Stimulated activated CD8-positive, alpha-beta memory T cell treated with anti-CD3 and anti-CD28 coated beads, Interleukin-4, amount 100 ng/mL, for 48 hours (primary cell): ENCODE measurements at places on chromosomes 4 and X.

DNA sequence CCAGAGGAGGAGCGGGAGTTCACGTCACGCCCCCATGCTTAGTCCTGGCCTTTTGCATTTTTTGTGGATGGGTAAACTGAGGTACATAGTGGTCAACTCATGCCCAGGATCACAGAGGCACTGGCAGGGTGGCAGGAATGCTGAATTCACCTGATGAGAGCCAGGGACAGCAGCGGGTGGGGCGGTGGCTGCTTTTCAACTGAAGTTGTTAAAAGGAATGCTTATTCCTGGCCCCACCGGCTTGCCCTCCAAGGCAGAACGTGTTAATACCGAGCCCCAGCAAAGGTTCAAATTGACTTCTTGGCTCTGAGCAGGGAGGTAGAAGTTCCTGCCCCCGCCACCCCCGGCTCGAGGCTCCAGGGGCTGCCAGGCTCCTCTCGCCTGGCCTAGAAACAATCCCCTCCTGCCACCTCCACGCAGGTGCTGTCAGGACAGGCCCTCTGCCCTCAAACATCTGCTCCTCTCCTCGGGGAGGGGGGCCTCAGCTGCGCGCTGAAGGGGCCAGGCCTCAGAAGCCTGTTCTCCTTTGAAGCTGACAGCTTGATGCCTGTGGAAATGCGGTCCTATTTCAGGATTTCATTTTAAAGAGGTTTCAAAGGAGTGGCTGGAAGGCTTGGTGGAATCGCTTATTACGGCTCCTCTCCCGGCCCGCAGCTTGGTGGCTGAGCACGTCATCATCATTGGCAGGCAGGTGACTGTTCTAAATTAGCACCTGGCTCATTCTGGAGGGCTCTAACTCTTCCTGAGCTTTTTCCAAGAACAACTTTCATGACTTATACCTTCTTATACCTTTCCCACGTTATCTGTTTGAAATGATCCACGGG lies 93.0 kb downstream of the PHKA2 start:
- no peak for DNase-seq

- DNase-seq: no peak
Measured at GRCh38 chr4:168634276-168634802, 137.5 kb downstream of the PALLD start.

DNA sequence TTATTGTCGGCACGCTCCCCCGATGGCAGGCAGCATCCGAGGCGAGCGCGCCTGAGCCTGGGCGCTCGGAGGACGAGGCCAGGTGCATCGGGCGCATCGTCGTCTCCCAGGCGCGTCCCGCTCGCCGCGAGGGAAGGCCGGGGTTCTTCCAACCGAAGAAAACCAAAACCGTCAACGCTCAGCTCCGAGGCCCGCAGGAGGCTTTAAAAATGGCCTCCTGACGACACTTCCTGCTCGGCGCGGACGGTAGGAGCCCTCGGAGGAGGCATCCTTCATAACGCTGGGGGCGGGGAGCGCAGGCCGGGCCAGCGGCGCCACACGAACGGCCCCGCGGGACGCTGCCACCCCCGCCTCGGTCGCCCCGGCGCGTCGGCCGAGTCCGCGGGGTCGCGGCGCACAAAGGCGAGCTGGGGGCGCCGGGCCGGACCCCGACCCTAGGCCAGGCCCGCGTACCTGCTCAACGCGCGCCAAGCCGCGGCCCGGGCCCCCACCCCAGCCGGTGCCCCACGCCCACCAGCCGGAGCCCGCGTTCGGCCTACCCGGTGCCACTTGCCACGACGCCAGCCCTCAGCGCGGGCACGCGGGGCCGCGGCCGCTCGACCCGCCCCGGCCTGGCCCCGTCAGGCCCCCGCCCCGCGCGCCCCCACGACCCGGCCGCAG lies 501 bp downstream of the ZNF518B start:
- peak; percentile 72 for DNase-seq

DNA sequence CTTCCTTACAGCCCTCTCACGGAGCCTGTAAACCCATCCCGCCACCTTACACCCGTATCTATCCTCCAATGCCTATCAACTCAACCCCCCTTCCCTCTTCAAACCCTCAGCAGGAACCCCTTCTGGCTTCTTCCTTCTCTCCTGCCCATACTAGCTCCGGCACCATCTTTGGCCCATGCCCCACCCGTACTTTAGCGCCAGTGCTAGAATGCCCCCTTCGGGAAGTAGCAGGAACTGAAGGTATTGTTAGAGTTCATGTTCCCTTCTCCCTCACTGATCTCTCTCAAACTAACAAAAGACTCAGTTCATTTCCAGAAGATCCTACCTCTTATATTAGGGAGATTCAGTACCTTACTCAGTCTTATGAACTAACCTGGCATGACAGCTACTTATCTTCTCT lies 2.7 kb upstream of the UGT2B15 start:
- no peak for DNase-seq

- DNase-seq: no peak
Measured at GRCh38 chrX:17769701-17770269, 32.5 kb downstream of the SCML1 start.

DNA sequence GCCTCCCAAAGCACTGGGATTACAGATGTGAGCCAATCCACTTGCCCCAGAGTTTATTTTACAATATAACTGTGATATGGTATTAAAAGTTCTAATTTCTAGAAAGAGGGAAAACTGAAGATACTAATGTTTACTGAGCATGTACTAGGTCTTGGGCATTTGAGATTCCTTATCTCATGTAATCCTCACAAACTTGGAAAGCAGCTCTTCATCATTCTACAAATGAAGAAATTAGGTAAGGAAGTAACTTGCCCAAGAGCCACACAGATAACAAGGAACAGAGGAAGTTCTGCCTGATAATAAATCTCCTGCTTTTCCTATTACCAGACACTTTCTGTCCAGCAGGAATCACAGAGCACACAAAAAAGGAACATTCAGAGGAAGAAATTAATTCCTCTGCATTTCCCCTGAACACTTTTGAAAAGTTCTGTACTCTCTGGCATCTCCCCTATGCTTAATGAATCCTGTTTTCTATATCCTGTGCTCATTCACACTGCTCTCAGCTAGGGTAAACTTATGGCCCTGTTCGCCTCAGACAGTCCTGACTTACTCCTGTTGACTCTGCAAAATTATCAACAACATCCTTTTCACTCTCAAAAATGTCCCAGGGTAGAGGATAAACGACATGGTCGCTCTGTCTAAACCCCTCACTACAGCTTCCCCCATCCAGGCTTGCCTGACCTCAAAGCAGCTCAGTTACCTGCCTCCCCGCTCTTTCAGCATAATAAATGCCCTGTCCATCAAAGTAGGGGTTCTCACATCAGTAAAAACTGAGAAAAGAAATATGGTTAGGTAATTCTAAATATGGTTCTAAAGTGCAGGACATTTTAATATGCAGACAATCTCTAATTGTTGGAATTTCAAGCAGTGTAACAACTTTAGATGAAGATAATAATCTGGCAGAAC lies 13.6 kb downstream of the SH3RF1 start:
- no peak for DNase-seq

DNA sequence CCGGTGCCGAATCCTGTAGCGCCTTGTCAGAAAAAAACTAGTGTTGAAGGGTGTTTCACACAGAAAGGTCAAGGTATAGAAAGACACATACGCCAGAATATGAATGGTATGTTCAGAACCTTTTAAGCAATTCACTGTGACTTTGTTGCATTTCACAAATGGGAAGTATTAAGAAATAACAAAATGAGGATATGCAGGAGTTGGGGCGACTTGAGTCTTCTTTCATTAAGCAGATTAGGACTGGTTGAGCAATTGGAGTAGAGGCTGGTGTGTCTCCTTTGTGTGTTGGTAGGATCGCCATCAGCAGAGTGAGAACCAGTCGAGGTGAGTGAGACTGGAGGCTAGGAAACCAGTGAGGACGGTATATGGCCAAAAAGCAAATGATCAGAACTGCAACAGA lies 1454.5 kb upstream of the TENM3 start:
- DNase-seq: no peak

DNA sequence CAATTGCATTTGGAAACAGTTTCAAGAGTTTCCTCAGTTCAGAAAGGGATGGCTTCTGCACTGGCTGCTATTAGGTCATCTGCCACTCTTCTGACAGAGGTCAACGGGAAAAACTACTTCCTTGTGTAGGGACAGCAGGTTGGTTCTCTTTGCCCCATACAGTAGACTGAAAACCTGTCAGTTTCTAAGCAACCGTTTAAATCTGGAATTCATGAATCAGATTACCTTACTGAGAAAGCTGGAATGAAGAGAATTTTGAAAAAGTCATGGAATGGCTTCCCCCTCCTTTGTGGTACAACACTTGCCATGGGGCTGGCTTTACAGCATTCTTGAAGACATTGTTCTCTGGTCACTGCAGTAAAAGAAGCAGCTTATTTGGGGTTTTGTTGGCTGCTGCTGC lies 240.3 kb downstream of the IL1RAPL2 start:
- no peak for DNase-seq

DNA sequence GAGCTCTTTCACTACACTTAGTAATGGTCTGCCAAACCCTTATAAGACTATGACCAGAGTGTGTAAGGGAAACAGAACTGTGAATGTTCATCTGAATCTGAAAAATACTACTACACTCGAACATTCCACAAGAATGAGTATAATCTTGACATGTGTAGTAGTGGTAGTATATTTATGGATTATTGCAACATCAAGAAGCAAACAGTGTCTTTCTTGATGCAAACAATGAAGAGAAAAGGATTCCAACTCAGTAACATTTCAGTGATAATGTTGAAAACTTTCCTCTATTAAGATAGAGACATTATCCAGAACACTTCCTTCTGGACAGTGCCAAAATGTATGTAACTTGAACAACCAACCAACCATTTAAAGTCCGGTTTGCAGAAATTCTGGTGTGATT lies 394.7 kb upstream of the CPEB2 start:
- no peak for DNase-seq

DNA sequence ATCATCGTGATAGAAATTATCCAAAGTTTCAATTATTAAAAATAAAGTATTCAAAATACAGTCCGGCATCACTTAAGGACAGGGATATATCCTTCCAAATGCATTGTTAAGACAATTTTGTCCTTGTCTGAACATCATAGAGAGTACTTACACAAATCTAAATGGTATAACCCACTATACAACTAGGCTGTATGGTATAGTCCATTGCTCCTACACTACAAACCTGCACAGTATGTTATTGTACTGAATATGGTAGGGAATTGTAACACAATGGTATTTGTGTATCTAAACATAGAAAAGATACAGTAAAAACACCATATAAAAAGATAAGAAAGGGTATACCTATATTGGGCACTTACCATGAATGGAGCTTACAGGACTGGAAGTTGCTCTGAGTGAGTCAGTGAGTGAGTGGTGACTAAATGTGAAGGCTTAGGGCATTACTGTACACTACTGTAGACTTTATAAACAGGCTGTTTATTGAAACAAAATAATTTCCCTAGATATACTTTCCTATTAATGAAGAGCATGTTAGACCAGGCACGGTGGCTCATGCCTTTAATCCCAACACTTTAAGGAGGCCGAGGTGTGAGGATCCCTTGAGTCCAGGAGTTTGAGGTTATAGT lies 44.8 kb upstream of the PTPN13 start:
- no peak for DNase-seq

GRCh38 chr4:185398618-185399017 lies 2.0 kb downstream of the ANKRD37 start:
- DNase-seq: no peak

DNA sequence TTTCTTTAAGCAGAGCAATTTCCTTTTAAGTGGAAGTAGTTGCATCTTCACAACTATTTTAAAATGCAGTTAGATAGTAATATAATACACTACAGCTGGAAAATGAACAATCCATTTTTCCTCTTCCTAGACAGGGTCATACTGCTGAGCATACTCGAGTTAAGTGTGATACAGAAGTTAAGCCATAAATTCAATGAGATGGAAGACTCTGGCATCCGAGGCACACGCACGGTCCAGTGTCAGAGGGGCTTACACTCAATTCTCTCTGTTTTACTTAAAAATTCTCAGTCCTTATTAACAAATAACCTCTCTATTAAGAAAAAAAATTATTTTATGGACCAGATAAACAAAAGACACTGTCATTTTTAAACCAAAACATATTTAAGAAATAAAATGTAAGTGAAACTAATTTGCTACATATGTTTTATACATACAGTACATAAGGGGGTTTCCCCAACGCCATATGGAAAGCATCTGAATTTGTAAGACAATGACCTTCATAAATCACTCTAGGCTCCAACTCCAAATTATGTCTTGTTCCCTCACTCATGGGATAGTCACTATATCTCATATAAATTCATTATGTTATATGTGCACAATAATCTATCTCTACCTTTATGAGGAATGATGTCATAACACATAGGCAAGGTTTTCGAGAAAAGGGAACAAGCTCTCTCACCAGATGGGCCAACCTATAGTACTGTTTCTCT lies 315.3 kb downstream of the PAPSS1 start:
- no peak for DNase-seq

DNA sequence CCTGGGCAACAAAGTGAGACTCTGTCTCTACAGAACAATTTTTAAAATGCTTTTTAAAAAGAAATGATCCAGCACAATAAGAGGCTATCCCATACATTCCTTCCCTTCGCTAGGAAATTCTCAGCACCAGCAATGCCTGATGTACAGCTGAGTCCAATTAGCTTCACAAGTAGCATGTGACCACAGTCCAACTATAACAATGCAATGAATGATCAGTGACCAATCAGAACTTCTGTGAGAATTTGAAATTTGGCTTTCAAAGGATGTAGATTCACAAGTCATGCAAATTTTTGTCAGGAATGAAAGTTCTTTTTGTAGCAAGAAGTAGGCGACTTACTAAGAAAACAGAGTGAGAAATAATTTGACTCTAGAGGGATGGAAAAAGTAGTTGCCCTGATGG lies 278.5 kb upstream of the UGT8 start:
- no peak for DNase-seq

- no peak for DNase-seq
Measured at GRCh38 chrX:52983321-52984000, 25.1 kb upstream of the FAM156A start.

DNA sequence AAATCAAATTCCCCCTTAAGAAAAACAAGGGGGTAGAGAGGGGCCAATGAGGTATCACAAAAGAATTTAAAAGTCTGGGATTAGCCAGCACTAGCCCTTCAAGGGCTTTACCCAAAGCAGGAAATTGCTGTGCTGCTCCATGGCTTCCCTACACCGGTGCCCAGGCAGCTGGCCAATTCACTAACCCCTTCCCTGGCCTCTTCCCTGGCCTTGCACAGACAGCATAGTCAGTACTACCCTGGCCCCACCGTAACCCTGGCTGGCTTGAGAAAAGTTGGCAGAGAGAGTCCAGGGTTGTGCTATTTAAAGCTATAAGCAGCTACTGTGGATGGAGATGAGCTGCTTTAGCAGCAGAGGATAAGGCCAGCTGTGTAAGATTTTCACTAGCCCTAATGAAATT lies 43.1 kb downstream of the ADAMTS3 start:
- no peak for DNase-seq
